ENCODE measurements at places on chromosomes 3 and 15.

DNA sequence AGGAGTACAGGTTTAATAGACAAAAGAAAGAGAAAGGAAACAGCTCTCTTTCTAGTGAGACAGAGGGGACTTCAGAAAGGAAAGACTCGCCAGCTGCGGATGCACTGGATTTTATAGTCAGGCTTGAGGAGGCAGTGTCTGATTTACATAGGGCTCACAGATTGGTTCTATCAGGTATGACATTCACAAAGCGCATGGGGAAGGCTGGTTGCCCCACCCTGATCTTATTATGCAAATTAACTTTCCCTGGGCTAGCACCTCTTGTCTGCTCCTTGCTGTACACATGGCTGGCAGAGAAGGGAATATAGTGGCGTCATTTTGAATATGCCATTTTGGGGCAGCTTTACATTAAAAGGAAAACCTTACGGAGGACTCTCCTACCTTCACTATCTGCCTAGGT lies 938.4 kb upstream of the SEMA6D start:
- DNase-seq = no peak

DNA sequence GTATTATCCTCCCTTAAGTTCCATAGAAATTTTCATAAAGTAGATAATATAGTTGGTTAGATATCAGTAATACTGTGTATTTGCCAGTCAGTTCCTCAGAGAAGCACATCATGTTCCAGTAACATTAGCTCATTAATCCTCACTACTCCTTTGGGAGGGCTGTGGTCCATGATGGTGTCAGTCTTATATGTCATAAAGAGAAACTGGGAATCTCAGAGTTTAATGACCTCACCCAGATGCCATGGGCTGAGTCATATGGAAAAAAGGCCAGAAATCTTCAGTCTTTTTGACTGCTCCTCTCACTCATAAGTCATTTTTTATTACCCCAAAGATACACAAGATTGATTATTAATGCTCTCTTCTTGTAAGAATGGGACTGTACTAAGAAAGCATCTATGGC lies 188.6 kb downstream of the CHL1 start:
- DNase-seq = no peak

GRCh38 chr15:60480888-60481287 lies 1.9 kb upstream of the ICE2 start:
- DNase-seq = no peak

GRCh38 chr3:12977117-12977808 lies 96.0 kb downstream of the IQSEC1 start:
- DNase-seq = no peak

Data from type B pancreatic cell (in vitro differentiated cells).